Renal cortical epithelial cell (primary cell): ENCODE measurements at places on chromosomes 11 and 22.

DNA sequence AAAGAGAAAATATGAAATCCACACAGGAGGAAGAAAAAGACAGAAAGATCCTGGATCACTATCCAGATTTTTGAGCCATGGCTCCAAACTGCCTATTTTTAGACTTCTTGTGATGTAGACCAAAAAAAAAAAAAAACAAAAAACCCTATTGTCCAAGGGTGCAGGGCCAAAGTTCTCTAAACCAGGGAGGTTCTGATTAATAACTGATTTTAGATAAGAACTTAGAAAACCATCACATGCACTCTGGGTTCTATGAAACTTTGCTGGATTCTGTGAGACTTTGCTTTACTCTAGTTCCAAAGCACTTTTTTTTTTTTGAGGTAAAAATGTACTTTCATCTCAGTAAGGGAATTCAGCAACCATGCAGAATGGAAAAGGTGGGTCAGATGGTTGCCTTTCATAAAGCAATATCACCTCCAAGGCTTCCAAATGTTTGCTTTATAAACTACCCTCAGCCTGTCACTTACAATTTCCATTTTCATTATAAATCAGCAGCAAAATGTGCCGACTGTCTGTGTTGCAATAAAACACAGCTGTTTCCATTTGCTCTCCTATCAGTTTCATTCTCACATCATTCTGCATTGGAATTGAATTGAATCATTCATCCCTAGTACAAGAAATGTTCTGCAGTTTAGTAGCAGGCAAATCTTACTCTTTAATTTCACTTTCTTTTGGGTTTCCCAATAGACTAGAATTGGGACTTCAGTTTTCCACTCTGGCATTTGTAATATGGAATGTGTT lies 1584.3 kb upstream of the RAG2 start:
- DNase-seq = no peak

- DNase-seq = no peak
Observed at GRCh38 chr11:9689721-9690120, 25.8 kb downstream of the SWAP70 start.

GRCh38 chr11:83480251-83480650 lies 194.1 kb upstream of the CCDC90B start:
- no peak for DNase-seq

DNA sequence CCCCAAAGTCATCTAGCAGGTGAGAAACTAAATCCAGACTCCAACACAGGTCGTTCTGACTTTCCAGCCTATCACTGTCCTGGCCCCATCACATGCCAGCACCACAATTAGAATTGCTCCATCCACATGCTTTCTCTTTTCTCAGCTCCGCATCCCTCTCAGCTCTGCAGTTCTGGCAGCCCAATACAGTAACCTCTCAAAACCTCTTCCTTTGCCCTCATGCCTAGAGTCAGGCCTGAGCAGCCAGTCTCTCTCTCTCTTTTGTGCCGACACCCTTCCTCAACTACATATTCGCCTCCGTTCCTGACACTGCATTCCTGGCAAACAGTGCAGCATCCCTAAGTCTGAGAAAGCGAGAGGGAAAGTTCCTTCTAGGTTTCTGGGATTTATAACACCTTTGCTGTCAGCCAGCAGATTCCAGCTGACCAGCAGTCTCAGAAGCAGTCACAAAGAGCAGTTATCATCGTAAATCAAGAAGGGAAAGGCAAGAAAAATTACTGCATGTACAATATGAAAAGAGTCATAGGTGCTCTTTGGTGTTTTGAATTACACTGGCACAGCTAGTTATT lies 258.0 kb downstream of the FAT3 start:
- DNase-seq = no peak

DNA sequence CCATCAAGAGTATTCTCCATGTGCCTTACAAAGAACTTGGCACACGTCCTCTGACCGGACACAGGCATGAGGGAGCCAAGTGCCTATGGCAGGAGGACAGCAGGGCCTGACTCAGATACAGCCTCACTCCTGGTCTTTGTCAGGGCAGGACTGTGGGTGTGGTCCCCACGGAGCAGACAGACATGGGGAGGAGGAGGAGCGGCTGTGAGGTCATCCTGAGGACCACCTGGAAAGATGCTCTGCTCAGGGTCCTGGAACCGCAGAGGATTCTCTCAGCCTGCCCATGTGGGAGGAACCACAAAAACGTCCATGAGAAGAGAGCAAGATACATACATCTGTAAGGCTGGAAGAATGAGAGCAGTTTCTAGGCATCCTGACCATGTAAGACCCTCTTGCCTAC lies 576.3 kb downstream of the BRD1 start:
- DNase-seq = no peak

- DNase-seq = no peak
Observed at GRCh38 chr11:37747121-37747520, 1149.1 kb upstream of the RAG2 start.

DNA sequence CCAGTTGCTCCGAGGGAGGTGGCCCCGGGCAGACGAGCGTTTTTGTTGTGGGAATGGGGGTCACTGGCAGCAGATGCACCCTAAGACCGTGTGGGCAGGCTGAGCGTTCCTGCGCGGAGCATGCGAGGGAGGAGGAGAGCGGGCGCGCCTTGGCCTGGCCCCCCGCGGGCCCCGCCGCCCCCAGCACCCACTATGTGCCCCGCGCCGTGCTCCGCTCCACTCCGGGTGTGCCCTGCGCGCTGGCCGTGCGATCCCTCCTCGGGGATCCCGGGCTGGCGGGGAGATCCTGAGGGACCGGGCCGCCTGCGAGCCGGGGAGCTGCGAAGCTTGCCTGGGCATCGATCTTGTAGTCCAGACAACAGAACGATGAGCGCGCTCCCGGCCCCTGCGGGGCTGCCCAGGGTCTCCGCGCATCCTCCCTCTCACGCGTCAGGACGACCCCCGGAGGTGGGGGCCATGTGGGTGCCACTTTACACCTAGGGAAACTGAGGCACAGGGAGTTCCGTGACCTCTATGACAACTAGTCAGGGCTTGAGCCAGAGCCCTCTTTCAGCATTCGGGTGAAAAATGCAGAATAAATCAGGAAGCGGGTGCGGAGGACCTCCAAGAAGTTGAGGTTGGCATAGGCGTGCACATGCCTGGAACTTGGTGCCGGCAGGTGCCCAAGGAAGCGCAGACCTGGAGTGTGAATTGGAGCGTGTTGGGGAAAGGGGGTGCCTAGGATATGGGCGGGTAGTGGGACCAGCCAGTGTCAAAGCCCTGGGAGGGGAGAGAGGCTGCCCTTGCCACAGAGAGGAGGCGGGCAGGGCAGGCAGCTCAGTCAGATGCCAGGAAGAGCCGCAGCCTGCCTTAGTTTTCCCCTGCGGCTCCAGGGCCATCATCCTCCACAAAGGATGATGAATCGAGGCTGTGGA lies 1.3 kb upstream of the KMT5B start:
- DNase-seq = no peak

- DNase-seq = no peak
Observed at GRCh38 chr22:17665854-17666253, 27.3 kb downstream of the BCL2L13 start.

DNA sequence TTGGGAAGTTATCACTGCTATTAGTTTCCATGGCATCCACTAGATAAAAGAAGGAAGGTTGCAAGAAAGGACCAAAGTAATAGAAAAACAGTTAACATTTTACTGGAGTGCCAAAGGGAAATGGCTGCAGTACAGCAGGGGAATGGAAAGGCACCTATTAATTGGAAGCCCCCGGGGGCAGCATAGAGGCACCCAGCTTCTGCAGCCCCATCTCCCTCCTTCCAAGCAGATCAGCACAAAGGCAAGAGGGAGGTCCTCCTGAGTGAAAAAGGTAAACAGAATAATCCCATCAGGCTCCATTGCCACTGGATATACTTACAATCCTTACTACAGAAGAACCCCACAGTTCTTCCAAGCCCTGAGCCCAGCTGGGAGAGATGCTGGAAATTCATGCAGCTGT lies 887.1 kb downstream of the DLG2 start:
- DNase-seq = no peak

DNA sequence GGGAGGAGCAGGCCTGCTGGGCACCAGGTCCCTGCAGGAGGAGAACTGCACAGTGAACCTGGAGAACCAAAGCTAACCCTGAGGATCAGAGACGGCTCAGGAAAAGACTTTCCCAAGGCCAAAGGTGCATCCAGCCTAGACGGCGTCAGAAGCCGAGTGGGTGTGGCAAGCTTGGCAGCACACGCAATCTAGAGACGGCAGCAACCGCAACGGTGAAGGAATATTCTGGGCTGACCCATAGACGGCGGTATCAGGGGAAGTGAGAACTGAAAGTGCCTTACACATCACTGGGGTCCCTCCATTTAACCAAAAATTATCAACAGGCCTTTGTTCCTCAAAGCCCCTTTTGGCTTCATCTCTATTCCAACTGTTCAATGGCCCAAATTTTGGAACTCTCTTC lies 26.2 kb downstream of the SPATA19 start:
- no peak for DNase-seq

DNA sequence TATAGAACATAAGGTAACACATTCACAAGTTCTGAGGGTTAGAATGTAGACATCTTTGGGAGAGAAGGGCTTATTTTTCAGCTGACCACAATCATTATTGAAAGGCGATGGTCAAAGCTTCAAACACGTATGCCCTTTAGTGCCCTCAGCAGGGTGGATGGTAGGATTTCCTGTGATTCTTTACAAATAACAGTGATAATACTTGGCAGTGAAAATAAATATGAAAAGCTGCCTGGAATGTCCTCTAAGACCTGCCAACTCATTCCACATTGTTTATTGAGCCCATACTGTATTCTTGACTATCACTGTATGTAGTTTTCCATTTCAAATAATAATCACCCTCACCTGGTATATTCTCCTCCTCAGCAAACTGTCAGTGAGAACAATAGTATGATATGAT lies 13.7 kb upstream of the MPEG1 start:
- DNase-seq = no peak

GRCh38 chr11:82810326-82810725 lies 76.7 kb upstream of the FAM181B start:
- DNase-seq = no peak

GRCh38 chr11:62770778-62771143 lies 435 bp upstream of the TAF6L start:
- DNase-seq = no peak

- DNase-seq = no peak
Observed at GRCh38 chr22:22706253-22706915, 62.0 kb downstream of the GGTLC2 start.

- DNase-seq = no peak
Observed at GRCh38 chr11:66564538-66564937, 3.9 kb downstream of the CTSF start.

DNA sequence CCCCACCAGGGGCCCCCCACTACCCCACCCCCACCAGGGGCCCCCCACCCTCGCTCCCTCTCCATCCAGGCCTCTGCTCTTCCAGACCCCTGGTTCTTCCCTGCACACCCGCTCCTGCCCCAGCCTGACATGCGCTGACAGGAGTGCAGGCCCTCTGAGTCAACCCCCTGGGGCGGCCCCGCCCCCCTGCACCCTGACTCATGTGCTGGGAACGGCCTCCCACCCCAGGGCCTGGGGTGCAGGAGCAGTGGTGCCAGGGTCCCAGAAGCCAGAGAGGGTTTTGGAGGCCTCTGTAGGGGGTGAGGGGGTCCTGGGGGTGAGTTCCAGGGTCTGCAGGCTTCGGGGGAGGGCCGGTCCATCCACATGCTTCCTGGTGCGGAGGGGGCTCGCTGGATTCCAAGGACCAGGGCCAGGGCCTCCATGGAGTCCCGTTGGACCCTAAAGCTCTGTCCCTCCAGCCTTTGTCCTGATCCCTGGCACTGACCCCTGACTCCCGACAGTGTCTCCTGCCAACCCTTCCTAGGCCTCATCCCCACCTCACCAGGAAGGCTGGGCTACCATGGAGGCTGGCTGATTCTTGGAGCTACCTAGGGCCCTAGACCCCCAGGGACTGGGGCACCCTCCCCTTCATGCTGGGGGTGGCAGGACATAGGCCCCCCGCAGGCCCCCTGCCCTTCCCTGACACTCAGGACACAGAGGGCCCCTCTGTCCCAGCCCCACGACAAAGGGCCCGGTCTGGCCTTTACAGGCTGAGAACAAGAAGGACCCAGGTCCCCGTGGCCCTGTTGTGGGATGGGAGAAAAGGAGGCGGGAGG lies 583 bp upstream of the PKP3 start:
- peak; percentile 65 for DNase-seq

DNA sequence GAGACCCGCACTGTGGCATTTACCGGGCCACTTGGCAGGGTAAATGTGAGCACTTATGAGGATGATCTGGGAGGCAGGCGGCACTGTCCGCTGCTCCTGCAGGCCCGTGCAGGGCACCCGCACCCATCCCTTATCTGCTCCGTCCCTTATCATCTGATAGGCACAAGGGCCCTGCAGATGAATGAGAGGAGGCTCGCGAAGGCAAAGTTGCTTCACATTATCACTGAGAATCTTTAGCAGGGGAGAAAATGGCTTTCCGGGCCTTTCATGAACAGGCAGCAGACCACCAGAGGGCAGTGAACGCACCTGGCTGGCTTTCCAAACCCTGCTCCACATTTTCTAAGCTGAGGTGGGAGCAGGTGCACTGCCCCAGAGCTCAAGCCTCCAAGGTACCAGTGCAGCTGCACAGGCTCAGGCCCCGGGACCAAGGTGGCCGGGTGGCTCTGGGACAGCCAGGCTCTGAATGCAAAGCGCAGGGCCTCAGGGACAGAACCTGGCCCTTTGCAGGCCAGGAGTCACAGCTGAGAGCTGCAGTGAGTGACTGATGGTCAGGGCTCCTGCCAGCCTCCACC lies 165.6 kb downstream of the SHANK2 start:
- DNase-seq = peak; percentile 23

GRCh38 chr11:13223112-13223511 lies 54.5 kb upstream of the BMAL1 start:
- no peak for DNase-seq
